Right renal pelvis (tissue), 4 donors: ENCODE measurements at places on chromosomes 2 and 18. TPM values are rescaled to one million over a fixed set of nuclear protein-coding genes. Genes with fewer than 3 reads are reported as not detected.

GRCh38 chr2:238667008-238667407 lies 180.9 kb upstream of the TWIST2 start:
- DNase-seq, result no peak

DNA sequence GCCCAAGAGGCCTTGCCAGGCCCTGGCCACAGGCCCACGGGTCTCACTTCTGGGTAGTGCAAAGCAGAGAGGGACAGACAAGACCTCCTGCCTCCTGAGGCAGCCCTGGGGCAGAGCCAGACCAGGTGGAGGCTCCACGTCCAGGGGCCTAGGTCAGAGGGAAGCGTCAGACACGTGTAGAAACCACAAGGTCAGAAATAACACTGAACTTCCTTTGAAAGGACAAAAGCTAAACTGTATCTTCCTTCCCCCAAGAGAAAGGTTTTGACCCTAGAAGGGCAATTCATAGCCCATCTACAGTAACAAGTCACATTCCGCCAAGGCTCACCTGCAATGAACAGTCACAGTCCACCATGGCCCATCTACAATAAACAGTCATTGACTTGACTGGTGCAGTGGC lies 17.9 kb downstream of the SDC1 start:
- DNase-seq, result no peak

- no peak for DNase-seq
Measured at GRCh38 chr2:36416370-36417165, 61.0 kb downstream of the CRIM1 start.

GRCh38 chr2:15732341-15733077 lies 140.8 kb downstream of the DDX1 start:
- DNase-seq, result no peak

DNA sequence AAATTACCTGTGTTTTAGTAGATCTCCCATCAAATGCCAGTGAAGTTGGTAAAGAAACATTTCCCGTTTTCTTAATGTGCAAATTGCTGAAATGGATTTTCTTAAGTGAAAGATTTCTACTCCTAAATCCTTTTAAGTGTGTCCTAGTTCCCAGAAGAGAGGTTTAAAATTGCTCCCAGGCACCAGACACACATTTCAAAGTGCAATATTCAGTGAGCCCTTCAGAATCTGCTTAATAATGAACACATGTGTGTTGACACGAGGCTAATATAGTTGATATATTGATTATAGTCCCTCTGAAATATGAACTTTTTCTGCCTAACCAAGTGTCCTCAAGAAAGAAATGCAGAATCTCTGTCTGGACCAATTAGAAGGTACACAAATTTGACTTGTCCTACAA lies 861.7 kb upstream of the CNTNAP5 start:
- DNase-seq, result no peak

The MROH2A gene
- 0.12 TPM for polyA plus RNA-seq

DNA sequence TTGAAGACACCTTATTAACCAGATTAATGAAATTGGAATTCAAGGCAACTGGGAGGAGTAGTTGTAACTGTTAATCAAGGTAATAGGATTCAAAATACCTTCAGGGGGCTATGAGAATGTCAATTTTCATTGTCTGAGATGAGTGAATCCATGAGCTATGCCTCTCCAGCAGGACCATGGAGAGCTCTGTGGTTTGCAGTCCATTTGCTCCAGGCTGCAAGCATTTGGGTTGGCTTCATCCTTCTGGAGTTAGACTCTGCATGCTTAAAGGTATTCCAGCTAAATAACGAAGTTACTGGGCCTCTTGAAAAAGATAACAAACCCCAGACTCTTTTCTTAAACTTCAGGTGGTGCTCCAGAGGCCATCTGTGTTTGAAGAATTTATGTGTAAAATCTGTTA lies 207.1 kb upstream of the SLC8A1 start:
- DNase-seq, result no peak

The FAHD2B gene
- polyA plus RNA-seq, result 20.8 TPM

GRCh38 chr2:174836377-174836994 lies 72.2 kb upstream of the CHRNA1 start:
- DNase-seq, result no peak

DNA sequence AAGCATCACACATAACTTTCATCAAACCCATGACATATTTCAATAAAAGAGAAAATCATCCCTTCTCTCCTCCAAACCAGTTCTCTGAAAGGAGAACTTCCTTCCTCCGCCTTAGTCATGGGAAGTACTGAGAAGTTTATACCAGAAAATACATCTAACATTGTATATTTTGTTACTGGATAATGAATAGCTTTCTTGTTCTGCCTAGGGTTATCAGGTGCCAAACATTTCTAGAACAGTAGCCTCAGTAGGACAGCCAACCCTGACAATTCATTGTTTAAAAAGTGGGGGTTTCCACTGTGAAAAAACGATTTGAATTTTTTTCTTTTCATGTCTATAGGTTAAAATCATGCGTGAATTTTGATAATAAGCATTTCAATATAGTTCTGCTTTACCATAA lies 16.0 kb upstream of the DAW1 start:
- DNase-seq, result no peak

GRCh38 chr2:223811757-223812156 lies 25.6 kb downstream of the AP1S3 start:
- no peak for DNase-seq

- DNase-seq, result no peak
Measured at GRCh38 chr2:138930571-138930970, 150.4 kb upstream of the NXPH2 start.

The ANKRD29 gene
- polyA plus RNA-seq, result 0.59 TPM

The ACTG2 gene
- polyA plus RNA-seq, result 1.1 TPM

The ADD2 gene
- 5.0 TPM for polyA plus RNA-seq

- no peak for DNase-seq
Measured at GRCh38 chr2:100178085-100178788, 35.8 kb upstream of the AFF3 start.

The OSBPL1A gene
- 57.4 TPM for polyA plus RNA-seq

GRCh38 chr2:28232295-28232694 lies 160.4 kb upstream of the FOSL2 start:
- no peak for DNase-seq

DNA sequence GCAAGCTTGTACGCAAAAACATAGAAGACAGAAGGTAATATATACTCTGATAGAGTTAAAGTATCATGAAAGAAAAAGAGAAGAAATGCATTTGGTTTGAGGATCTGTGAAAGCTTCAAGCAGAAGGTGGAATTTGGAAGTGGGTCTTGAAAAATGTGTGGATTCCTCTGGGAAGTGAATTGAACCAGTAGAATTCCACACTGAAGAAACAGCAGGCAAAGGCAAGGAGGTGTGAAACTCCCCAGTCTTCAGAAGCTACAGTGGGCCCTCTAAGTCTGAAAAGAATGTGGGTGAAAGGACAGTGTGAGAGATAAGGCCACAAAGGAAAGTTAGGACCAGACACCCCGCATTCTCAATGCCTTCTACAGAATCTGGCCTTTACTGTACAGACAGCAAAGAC lies 25.6 kb downstream of the COBLL1 start:
- DNase-seq, result no peak
